Stimulated activated CD4-positive, alpha-beta T cell treated with anti-CD3 and anti-CD28 coated beads, Interleukin-1b, Interleukin-23, amount 100 ng/mL, for 48 hours (primary cell): ENCODE measurements at places on chromosomes 6 and 20.

DNA sequence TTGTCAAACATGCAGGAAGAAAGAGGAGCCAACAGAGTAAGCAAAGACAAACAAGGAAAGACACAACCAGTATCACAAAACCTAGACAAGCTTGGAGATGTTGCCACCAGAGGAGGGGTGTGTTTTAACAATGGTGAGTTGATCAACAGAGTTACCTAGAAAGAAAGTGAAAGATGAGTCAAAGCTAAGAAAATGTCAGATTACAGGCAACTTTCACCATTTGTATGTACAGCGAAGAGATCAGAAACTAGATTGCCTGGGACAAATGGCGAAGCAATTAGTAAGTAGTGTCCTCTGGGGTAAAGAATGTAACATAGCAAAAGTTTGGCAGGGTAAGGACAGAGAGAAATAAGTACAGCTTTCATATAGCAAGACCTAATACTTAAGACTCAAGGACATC, 51.6 kb upstream of the POU3F2 start:
- no peak for DNase-seq

DNA sequence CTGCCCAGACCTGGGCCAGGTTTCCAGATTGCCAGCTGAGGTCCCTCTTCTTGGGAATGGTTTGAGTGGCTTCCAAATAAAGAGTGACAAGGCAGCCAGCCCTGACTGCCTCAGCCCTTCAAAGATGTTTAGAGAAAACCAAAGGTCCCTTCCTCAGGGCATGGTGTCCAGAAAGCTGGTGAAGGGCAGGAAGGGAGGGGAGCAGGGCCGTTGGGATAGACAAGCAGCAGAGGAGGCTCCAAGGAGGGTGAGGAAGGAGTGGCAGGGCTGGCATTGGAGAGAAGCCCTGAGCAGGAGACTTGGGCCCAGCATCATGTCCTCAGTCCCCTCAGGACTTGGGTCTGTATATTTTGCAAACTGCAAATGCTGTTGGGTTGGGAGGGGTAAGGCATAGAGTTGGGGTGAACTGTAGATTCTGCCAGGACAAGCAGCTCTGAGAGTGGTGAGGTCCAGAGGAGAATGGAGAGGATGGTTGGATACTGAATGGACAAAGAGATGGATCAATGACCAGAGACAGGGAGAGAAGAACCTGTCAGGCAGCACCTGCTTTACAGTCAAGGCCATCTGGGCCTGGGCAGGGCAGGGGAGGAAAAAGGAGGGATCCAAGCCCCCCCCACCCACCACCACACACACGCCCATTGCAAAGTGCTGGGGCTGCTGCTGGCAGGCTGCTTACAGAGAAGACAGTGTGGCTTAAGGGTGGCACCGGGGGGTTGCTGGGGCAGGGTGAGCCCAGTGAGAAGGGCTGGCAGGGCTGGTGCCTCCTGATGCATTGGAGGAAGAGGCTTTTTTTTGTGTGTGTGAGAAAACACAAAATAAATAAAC, 5.5 kb upstream of the DSN1 start:
- no peak for DNase-seq

- DNase-seq = no peak
Observed at GRCh38 chr6:122428781-122429180, 29.3 kb downstream of the HSF2 start.

GRCh38 chr6:116536216-116536621, 9.3 kb downstream of the TRAPPC3L start:
- DNase-seq = no peak

DNA sequence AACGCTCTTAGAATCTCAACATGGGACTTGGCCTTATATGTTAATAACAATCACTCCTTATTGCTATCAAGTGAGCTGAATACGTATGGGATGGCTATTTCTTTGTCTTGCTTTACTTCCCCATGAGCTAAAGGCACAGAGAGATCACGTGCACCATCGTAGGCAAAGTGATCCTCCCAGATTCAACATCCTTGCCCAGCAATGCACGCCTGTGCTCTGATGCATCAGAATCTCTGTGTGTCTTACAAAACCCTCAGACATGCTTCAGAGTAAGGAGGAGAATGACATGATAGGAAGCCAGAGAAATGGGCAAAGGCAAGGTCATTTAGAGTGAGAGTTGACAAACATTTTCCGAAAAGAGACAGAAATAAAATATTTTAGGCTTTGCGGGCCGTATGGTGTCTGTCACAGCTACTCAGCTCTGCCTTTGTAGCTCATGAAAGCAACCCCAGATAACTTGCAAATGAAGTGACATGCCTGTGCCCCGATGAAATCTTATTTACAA, 277.6 kb upstream of the CDH4 start:
- no peak for DNase-seq

GRCh38 chr6:13673368-13673767, 38.3 kb downstream of the RANBP9 start:
- no peak for DNase-seq

- no peak for DNase-seq
Observed at GRCh38 chr6:57324538-57324937, 7.1 kb downstream of the PRIM2 start.

DNA sequence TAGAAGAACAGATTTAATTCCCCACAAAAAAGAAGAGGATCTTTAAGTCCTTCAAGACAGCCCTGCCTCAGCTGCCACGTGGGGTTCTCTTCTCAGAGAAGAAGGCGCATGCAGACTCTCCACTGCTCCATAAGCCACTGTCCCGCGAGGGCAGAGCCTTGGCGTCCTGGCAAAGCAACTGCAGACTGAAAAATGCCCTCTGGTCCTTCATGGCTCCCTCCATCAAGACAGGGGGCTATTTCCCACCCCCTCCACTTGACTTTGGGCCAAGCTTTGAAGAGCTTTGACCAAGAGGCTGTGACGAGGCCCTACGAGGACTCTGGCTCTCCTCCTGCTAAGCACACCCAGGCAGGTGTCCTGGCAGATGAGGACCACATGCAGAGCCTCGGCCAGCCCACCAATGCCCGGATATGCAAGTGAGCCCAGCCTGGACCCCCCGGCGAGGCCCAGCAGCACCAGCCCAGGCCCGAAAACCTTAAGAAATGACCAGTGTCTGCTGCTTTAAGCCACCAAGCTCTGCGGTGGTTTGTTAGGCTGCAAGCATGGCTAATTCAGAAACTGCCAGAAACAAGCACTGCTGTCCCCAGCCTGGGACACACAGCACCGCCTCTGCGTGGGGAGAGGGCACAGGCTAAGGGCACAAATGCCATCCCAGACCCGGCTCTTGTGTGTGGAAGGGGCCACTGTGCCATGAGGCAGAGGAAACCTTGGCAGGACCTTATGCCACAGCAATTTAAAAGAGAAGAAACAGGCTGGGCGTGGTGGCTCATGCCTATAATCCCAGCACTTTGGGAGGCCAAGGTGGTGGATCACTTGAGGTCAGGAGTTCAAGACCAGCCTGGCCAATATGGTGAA, 16.1 kb downstream of the GMEB2 start:
- no peak for DNase-seq

DNA sequence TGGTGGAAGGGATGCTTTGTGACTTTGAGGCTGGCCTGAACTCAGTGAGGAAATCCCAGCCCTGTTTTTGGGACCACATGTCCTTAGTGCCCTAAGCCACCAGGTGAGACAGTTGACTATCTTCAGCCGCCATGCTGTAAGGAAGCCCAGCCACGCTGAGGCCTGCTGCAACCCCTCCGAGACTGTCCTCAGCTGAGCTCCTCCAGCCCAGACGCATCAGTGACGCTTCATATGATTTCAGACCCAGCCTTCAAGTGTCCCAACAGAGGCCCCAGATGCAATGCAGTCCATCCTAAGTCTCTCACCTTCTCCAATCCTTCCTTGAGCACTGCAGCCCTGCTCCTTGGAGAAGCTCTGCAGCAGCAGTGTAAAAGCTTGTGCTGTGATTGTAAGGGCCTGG, 76.2 kb downstream of the NINL start:
- DNase-seq = no peak

- no peak for DNase-seq
Observed at GRCh38 chr6:57423468-57423867, 106.0 kb downstream of the PRIM2 start.

- no peak for DNase-seq
Observed at GRCh38 chr6:40719671-40720374, 132.7 kb upstream of the LRFN2 start.

- no peak for DNase-seq
Observed at GRCh38 chr20:17642404-17643269, 39.4 kb downstream of the RRBP1 start.

DNA sequence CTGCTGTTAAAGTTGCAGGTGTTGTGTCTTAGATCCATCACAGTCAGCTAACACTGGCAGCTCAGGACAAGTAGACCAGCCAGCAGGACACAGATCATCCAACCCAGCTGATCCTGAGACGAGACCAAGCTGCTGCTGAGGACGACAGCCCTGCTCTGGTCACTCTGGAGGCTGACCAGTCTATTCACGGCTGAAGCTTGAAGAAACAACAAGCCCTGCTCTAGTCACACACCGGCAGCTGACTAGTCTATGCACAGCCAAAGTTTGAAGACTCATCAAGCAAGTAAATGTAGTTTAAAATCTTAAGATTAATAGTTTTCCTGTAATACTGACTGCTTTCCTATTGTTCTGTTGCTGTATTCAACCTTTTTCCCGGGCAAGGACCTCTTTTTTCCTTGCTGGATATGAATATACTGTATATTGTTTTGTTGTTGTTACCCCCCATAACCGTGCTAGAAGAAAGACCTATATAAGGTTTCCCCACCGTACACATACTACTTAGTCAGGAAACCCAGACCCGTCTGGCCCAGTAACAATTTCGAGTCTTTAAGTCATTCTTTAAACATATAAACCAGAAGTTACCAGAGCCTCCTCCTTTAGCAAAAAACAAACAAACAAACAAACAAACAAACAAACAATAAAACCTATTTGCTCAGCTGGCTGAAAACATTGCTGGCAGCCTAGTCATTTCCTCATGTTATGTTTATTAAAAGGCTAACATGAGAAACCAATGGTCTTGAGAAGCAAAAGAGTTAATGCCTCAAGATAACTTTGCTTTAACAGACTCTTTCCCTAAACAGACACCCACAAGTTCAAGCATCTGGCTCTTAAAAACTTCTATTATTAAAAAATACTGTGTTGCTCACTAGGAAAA, 16.7 kb upstream of the GSTA3 start:
- DNase-seq = no peak

- peak; percentile 26 for DNase-seq
Observed at GRCh38 chr6:99746261-99746895, 139.7 kb downstream of the PRDM13 start.

DNA sequence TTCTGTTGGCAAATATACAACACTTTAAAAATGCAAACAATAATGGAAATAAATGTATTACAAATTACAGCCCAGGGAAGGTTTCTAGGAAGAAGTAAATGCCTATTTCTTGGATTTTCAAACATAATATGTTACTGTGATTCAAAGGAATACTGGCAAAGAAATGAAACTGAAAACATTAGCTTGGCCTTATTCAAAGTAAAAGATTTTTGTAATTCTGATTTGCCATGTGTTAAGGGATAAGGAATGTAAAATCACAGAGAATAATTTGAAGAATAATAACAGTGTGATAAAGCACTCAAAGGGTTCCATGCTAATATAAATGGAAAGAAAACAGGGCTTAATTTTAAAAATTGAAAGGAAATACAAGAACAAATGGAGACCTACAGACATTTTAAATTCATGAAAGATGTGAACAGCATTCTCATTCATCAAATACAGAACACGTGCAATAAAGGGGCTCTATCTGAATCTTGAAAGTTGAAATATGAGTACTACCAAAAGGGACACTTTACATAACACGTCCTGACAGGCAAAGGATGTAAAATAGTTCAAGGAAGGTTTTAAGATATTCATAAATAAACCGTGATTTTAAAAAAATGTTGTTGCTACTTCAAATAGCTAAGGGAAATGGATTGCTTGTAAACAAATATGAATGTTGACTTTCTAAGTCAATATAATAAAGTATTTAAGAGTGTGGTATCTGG, 138.1 kb downstream of the RFPL4B start:
- DNase-seq = no peak

DNA sequence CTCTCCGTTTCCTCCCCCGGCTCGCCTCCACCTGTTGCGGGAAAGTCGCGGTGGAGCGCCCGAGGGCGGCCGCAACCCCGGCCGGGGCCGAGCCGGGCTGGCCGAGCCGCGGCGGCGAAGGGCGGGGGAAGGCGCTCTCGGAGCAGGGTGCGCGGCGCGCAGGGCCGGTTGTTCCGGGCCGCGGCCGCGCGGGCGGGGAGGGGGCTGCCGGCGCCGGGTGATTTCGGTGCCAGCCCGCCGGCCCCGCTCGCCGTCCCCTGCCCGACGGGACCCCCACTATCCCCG, 235 bp downstream of the MAP7 start:
- no peak for DNase-seq

GRCh38 chr6:159170999-159171712, 2.0 kb downstream of the FNDC1 start:
- DNase-seq = no peak

- DNase-seq = no peak
Observed at GRCh38 chr6:2450546-2450945, 205.1 kb upstream of the GMDS start.

- DNase-seq = no peak
Observed at GRCh38 chr20:8394308-8394945, 262.4 kb downstream of the PLCB1 start.

DNA sequence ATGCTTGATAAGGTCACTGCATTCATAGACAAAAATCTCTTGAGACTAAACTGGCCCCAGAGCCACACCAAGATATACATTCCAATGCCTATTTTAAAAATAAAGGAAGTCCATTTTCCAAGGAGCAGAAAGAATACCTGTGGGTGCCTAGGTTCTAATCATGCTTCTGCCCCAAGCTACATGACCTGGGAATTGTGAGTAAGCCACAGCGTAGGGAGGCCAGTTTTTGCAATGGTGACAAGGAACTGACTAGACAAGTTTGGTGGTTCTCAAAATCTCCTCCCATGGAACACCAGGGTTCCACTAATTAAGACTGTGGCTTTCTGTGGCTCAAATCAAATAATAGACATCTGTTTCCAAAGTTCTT, 83.3 kb downstream of the GMDS start:
- no peak for DNase-seq

- no peak for DNase-seq
Observed at GRCh38 chr6:115613488-115613887, 447.2 kb downstream of the FRK start.

DNA sequence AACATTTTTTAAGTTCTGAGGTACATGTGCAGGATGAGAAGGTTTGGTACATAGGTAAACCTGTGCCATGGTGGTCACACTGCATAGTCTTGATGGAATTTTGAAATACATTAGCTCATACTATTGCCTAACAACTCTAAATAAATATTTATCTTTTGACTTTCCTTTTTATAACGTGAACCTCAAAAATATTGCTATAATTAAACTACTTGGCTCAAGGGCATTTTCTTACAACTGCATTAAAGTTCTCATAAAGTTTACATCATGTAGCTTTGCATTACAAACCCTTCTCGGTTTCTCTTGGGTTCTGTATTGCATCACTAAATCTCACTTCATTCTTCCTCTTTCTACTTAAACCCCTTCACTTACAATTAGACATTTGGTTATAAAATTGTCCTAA, 636.0 kb upstream of the PTCHD4 start:
- DNase-seq = no peak
